ENCODE measurements at places on chromosomes 2 and 18. TPM values are rescaled to one million over a fixed set of nuclear protein-coding genes. Genes with fewer than 3 reads are reported as not detected.

KCNG2 gene
- total RNA-seq = not detected

TMEM214 gene
- total RNA-seq = 56.7 TPM

DSG4 gene
- total RNA-seq = not detected

MAP3K19 gene
- not detected for total RNA-seq

SCTR gene
- not detected for total RNA-seq

HOXD10 gene
- total RNA-seq = not detected

CD28 gene
- total RNA-seq = 0.68 TPM

C2orf78 gene
- total RNA-seq = not detected

CNGA3 gene
- not detected for total RNA-seq

IL1B gene
- 2.1 TPM for total RNA-seq

SPP2 gene
- not detected for total RNA-seq

EHBP1 gene
- total RNA-seq = 32.5 TPM

NIF3L1 gene
- 16.6 TPM for total RNA-seq

TEKT4 gene
- total RNA-seq = not detected

SRD5A2 gene
- total RNA-seq = not detected

REG1B gene
- total RNA-seq = not detected

CPLX4 gene
- not detected for total RNA-seq

PLCD4 gene
- 0.53 TPM for total RNA-seq

SLC19A3 gene
- 0.54 TPM for total RNA-seq

AUP1 gene
- 52.3 TPM for total RNA-seq

TWIST2 gene
- 5.5 TPM for total RNA-seq

TLX2 gene
- not detected for total RNA-seq

SAP130 gene
- total RNA-seq = 12.7 TPM

MEP1B gene
- not detected for total RNA-seq

AQP12A gene
- total RNA-seq = not detected

Measured in right cardiac atrium (tissue), 5 donors.